Metanephros (tissue), 2 donors: ENCODE measurements at places on chromosomes 4 and X. TPM values are rescaled to one million over a fixed set of nuclear protein-coding genes. Genes with fewer than 3 reads are reported as not detected.

DRP2 gene
- total RNA-seq, result 2.9 TPM

DDX53 gene
- not detected for total RNA-seq

FGF16 gene
- 0.12 TPM for total RNA-seq

RBM3 gene
- 138 TPM for total RNA-seq

GAGE12J gene
- total RNA-seq, result not detected

SMC1A gene
- total RNA-seq, result 17.9 TPM

DMRTC1 gene
- not detected for total RNA-seq

P2RY8 gene
- 2.9 TPM for total RNA-seq

CENPVL1 gene
- total RNA-seq, result 0.18 TPM

SMIM43 gene
- total RNA-seq, result 0.23 TPM

SPANXA2 gene
- total RNA-seq, result not detected

CLIC2 gene
- total RNA-seq, result 4.4 TPM

SLC49A3 gene
- 7.5 TPM for total RNA-seq

ATP8A1 gene
- 33.2 TPM for total RNA-seq

PCDH11X gene
- 0.29 TPM for total RNA-seq

HDAC8 gene
- 40.5 TPM for total RNA-seq

GBA3 gene
- total RNA-seq, result 13.3 TPM

IGSF1 gene
- 9.3 TPM for total RNA-seq

ASB12 gene
- total RNA-seq, result 5.5 TPM

GPR82 gene
- total RNA-seq, result 0.58 TPM

SSX4 gene
- not detected for total RNA-seq

DUSP9 gene
- 72.7 TPM for total RNA-seq

TSPAN7 gene
- 31.9 TPM for total RNA-seq

RBM46 gene
- total RNA-seq, result not detected

IL1RAPL2 gene
- 1.6 TPM for total RNA-seq

ACOT9 gene
- total RNA-seq, result 45.3 TPM

ARHGAP24 gene
- total RNA-seq, result 75.7 TPM

TRMT10A gene
- 6.8 TPM for total RNA-seq

EGF gene
- 9.3 TPM for total RNA-seq
